Osteoblast (primary cell): ENCODE measurements at places on chromosomes 4 and X. TPM values are rescaled to one million over a fixed set of nuclear protein-coding genes. Genes with fewer than 3 reads are reported as not detected.

GRCh38 chr4:139786494-139787354 lies 121.1 kb downstream of the MGST2 start:
- DNase-seq, result no peak

GRCh38 chrX:9730752-9731151 lies 34.9 kb downstream of the GPR143 start:
- DNase-seq, result no peak

- DNase-seq, result no peak
Measured at GRCh38 chr4:127656047-127656680, 23.4 kb downstream of the INTU start.

DNA sequence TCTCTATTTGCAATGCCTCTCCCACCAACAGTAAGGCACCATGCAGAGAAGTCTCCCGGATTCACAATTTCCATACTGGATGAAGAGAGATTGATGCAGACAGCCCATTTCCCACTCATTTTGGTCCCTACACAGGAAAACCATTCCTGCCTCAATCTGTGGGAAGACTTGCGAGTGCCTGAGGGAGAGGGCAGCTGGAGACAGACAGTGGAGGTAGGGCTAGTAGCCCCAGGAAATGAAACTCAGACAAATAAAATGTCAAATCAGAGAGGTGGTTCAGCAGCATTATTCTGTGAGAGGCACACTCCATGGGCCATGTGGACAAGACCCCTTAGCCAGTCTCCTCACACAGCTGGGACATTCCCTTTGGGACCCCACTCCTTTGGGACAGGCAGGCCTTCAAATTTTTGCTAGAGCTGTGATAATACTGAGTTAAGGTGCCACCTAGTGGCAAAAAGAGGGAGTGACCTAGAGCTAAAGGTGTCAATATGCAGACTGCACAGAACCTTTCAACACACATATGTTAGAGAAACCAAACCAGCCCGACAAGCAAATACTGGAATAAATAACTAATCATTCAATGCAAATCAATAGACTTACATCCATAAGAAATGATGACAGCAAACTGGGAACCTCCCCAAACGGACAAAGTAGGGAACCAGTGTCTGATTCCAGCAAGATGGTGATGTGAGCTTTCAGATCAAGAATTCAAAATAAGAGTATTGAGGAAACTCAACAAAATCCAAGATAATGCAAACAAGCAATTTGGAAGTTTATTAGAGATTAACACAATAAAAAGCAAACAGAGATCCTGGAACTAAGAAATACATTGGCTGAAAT lies 1865.3 kb upstream of the AGA start:
- DNase-seq, result no peak

DNA sequence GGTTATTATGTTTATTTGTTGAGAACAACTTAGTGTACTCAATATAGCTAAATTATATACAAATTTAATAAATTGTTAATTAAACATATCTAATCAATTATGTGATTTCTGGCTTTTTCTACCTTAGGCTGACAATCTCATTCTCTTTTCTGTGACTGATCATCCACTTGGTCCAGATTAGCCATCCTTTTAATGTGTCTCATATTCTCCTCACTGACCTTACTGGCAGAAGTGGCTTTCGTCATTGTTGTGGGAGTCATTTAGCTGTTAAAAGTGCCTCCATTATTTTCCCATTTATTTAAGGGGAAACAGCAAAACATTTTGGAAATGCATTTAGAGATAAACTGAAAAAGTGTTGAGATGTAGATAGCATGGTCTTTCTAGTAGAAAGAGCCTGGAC lies 172.2 kb downstream of the CCSER1 start:
- DNase-seq, result no peak

GRCh38 chrX:135340831-135341230 lies 31.6 kb downstream of the ETDC start:
- DNase-seq, result no peak

GRCh38 chr4:8332891-8333331 lies 63.4 kb downstream of the HTRA3 start:
- no peak for DNase-seq

GRCh38 chrX:40474205-40474626 lies 106.6 kb upstream of the ATP6AP2 start:
- no peak for DNase-seq

Gene CFI
- total RNA-seq, result 27.9 and 53.9 TPM in 2 replicates

Gene AIMP1
- total RNA-seq, result 27.9 and 28.6 TPM in 2 replicates

Gene SMR3B
- total RNA-seq, result not detected in 2 replicates

Gene CXCL11
- not detected in 2 replicates for total RNA-seq
